ENCODE measurements at places on chromosomes 1 and 21.

DNA sequence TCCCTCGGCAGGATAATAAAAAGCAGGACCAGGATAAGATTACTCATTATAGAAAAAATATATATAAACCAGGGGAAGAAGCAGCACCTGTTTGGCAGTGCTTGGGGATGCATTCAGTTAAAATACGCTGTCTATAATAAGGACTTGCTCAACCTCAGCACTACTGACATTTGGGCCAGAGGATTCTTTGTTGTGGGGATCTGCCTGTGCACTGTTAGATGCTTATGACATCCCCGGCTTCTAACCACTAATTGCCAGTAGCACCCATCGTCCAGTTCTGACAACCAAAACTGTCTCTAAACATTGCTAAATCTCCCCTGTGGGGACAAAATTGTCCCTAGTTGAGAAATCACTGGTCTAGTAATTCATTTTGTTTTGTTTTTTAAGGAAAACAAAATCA, 242.1 kb downstream of the SLC45A1 start:
- DNase-seq, result no peak

- DNase-seq, result no peak
These were observed 42.5 kb downstream of the PTPRF start for GRCh38 chr1:43573066-43573800.

GRCh38 chr1:65425697-65426096, 5.2 kb downstream of the LEPR start:
- no peak for DNase-seq

- DNase-seq, result no peak
These were observed 2.0 kb upstream of the C1orf174 start for GRCh38 chr1:3902111-3902511.

DNA sequence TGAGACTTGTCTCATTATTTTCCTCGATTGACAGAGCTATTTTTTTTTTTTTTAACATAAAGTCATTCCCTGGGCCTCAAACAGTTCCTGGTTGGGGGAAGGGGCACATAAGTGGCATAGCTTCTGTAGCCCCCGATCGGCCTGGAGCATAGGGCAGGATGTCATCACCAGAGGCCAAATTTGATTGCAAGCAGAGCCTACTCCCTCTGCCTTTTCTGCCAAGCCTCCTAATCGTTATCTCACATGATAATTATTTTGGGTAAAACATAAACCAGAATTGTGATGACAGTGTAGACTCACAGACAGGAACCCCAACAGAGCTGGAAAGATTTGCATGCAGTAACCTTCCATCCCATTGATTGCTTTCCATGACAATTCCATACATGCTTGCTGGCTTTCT, 404.8 kb downstream of the PCP4 start:
- DNase-seq, result no peak

GRCh38 chr1:42453386-42453785, 2.4 kb downstream of the ZMYND12 start:
- DNase-seq, result no peak

DNA sequence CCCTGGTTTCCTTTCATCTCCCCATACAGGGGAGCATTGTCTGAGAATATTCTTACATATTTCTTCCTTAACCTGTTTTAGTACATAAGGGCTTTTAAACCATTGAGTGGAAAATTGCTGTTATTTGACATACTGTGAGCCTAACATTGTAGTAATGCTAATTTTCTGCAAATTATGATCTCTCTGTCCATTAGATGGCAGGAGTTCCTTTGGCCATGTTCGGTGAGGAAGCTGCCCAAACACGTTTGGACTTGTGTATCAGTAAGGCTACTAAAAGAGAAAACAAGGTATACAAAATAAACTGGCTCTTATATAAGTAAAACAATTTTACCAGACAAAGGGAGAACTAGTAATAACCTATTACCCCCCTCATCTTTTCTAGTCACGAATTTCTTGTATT, 29.2 kb downstream of the CDC7 start:
- DNase-seq, result no peak

DNA sequence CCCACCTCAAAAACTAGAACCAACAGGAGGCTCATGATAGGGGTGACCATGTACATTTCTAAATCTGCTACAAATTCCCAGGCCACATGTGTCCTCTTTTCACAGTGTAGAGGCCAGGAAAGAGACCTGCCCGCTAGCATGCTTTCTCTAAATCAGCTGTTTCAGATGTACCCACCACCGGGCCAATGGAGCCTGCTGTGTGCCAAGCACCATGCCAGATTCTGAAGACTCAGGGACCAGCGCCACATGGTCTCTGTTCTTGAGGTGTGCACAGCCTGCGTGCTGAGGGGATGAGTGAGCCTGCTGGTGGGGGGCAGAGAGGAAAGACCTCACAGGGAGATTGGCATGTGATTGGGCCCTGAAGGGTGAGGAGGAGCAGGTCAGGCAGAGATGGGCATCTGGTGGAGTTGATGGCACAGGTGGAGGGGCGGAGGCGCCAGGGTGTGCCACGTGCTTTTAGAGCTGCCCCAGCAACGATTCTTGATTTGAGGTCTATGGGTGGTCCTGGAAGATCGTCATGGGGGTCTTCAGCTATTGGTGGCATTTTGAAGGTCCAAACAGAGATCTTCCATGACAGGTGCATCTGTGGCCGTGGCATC, 485.1 kb upstream of the VAMP3 start:
- no peak for DNase-seq

- no peak for DNase-seq
These were observed 3.1 kb downstream of the ACTA1 start for GRCh38 chr1:229430761-229431283.

- no peak for DNase-seq
These were observed 115.5 kb downstream of the ACBD6 start for GRCh38 chr1:180386745-180387367.

DNA sequence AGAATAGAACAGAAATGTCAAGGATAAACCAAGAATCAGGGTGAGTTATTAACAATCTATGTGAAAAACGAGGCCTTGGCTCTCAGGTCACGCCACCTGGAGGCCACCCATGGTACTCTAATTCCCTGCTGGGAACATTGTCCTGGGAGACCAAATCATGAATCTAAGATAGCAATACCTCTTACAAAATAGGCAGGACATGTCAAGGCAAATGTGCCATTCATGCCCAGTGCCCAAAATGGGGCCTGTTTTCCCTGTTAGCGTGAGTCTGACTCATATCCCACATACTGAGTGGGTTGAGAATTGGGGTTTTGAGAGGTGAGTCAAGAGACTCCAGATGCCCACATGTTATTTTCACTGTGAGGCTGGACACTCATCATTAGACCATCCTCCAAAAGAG, 380.8 kb downstream of the HHIPL2 start:
- peak; percentile 42 for DNase-seq

GRCh38 chr1:2415337-2415736, 3.0 kb upstream of the PEX10 start:
- no peak for DNase-seq

DNA sequence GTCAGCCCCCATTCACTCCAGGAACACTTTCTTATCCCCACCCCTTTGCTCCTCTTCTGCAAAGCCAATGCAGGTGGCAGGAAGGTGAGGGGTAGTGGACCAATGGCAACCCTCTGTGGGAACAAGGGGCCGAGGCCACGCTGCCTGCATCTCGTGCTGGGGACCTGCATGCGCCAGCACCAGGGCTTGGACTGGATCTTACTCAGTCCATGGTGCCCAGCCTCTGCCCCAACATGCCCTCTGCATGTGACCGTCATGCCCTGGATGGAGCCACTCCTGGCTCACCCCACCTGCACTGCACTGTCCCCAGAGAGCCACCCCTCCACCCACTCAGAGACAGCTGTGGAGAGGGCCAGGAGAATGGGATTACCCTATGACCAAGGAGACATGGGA, 22.2 kb downstream of the CITED4 start:
- DNase-seq, result no peak

DNA sequence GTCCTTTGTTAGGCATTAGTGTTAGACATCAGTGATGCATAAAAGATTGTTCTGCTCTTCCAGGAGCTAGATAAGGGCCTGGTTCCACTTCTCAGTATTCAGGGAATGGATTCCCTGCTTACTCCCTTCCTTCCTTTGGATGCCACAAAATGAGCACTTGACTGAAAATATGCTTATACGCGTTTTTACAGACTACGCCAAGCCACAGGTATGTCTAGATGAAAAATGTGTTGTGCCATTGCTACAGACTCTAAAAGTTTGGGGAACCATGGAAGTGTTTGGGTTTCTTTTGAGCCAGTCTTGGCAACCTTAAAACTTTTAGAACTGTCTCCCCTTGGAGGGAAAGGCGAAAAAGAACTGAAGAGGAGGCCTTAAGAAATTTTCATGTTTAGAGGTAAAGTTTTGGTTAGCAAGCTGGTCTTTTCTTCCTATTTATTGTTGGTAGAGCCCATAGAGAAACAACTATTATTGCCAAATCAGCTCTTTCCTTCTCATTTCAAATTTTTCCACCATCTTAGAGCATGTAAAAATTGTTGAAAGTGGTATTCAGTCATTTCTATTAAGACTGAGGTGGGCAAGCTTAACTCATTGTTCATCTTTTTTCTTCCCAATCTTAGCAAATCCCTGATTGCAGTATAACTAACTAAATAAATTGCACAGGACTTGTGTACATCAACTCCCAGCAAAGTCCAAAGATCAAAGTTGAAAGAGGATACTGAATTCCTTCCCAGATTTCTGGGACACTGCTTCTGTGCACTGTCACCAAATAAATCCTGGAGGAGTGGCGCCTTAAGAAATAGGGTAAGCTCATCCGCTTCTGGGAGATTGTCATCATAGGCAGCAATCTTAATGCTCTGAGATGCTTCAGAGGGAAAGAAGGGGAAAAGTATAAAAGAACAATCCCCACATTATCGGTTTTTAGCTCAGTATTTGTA, 18.9 kb downstream of the FGGY start:
- no peak for DNase-seq

DNA sequence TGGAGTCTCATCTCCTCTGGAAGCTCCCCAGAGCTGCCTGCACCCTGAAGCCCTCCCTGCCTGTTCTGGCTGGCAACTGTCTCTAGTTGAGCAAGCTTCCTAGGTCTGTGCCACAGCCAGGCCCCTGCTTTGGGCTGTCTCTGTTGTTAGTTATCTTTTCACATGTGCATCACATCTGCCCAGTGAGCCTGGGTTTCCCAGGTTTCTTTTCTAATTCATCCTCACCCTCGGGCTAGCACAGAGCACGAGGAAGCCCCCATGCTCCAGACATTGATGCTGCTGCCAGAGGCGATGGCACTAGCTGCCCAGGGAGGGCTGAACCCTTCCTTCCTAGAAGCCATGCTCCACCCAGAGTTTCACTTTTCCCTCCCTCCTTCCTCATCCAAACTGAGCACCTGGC, 27.2 kb downstream of the RASSF5 start:
- no peak for DNase-seq

GRCh38 chr1:226666164-226666506, 72.9 kb downstream of the ITPKB start:
- no peak for DNase-seq

GRCh38 chr21:46014828-46015227, 33.3 kb downstream of the COL6A1 start:
- DNase-seq, result no peak

- DNase-seq, result no peak
These were observed 5.0 kb upstream of the ACOT11 start for GRCh38 chr1:54542962-54543539.

GRCh38 chr1:102961549-102961948, 146.8 kb downstream of the COL11A1 start:
- no peak for DNase-seq

- no peak for DNase-seq
These were observed 340.6 kb downstream of the SRGAP2C start for GRCh38 chr1:121525355-121525754.

DNA sequence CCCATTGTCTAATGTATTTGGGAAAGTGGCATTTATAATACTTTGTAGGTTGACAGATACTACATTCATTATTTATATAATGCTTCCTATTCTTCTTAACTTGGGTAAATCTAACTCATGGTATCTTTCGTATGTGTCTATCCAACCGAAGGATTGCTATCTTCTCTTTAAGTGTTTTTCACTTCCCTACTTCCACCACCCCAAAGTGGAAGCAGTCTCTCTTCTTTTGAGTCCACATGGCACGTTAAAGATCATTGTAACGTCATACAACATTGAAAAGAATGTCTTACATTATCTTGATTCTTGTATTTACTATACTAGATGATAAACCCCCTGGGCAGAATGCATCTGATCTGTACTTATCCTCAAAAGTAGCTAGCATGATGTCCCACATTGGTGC, 21.2 kb downstream of the ATP1A1 start:
- DNase-seq, result no peak

- no peak for DNase-seq
These were observed 31.4 kb upstream of the COL6A1 start for GRCh38 chr21:45949928-45950739.

- DNase-seq, result no peak
These were observed 101.9 kb upstream of the SOD1 start for GRCh38 chr21:31557421-31558188.

GRCh38 chr1:220891224-220892085, 12.2 kb downstream of the HLX start:
- no peak for DNase-seq

GRCh38 chr1:53001128-53001527, 60.9 kb upstream of the PODN start:
- no peak for DNase-seq

DNA sequence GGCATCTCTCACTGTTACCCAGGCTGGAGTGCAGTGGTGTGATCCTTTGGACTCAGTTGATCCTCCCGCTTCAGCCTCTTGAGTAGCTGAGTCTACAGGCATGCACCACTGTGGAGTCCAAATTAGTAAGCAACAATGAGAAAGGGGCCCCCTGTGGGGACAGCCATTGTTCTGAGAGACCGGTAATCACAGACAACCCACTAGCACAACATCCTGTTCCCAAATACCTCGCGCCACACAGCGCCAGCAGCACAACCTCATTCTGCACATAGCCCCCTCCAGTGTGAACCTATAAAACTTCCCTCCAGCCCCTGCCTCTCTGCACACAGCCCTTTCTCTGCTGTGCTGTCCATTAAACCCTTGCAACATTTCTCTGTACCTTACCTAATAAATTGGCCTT, 226.4 kb downstream of the DYRK1A start:
- no peak for DNase-seq

DNA sequence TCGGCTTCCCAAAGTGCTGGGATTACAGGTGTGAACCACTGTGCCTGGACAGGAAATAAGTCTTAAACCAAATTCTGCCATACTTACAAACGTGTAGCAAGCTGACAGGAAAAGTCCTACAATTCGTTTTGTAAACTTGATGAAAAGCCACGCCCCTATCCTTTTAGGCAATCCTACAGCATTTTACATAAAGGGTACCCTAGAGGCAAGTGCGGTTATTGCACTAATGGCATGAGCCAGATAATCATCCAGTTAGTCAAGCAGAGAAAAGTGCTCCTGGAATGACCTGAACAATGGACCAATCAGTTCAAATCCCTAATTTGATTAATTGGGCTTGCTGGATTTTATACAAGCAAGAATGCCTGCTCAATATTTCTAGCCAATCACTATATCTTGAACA, 338.2 kb downstream of the KIF26B start:
- no peak for DNase-seq

GRCh38 chr1:33146003-33146402, 35.8 kb downstream of the TRIM62 start:
- no peak for DNase-seq

Data from GOT3 (cell line).